IMR-90 (cell line): ENCODE measurements at places on chromosomes 12 and 14. TPM values are rescaled to one million over a fixed set of nuclear protein-coding genes. Genes with fewer than 3 reads are reported as not detected.

CCDC91 gene
- polyA plus RNA-seq: 8.1 and 8.6 TPM in 2 replicates

DNA sequence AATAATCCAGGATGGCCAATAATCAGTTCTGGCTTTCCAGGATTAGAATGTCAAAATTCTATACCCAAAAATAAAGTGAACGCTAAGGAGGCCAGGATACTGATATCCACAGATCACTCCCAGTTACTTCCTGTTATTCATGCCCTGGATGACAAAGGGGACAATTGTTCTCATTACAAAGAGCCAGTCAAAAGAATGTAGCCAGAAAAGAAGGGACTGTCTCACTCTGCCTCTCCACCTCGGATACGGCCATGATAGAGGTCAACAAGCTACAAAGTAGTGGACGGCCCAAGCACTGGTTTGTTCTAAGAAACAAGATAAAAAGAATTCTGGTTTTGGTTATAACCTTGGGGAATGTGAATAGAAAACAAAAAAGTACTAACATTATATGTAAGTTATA, 116.1 kb upstream of the ATF7IP start:
- no peak for DNase-seq

GRCh38 chr14:88554457-88555286, at the start of gene PTPN21:
Gene PTPN21 (minus strand): TSS chr14:88555007. CDS start chr14:88550417, 4,590 bp downstream.
- DNase-seq: peak; percentile 64

FERMT2 gene
- polyA plus RNA-seq: 122 and 131 TPM in 2 replicates

TMEM52B gene
- polyA plus RNA-seq: 2.4 and 3.6 TPM in 2 replicates

DNA sequence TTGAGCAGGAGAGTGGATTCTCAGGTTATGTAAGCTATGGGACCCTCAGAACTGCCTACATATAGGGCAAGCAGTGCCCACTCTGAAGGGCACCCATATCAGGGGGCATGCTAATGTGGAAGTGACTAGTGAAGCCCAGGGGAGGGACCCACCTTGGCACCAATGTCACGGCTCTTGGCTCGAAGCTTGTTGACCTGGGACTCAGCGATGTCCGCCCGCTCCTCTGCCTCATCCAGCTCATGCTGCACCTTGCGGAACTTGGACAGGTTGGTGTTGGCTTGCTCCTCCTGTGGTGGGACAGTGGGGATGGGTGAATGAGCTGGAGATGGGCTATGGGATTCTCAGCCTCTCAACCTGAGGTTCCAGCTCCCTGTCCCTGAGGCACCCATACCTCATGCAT, 5.4 kb downstream of the CMTM5 start:
- no peak for DNase-seq

- no peak for DNase-seq
Measured at GRCh38 chr12:4908684-4909409, 858 bp upstream of the KCNA1 start.

ANO2 gene
- 0.22 TPM in 1 of 2 replicates, not detected in the other for polyA plus RNA-seq

- no peak for DNase-seq
Measured at GRCh38 chr14:99187858-99188257, 84.1 kb downstream of the BCL11B start.

TAS2R7 gene
- not detected in 2 replicates for polyA plus RNA-seq

DNA sequence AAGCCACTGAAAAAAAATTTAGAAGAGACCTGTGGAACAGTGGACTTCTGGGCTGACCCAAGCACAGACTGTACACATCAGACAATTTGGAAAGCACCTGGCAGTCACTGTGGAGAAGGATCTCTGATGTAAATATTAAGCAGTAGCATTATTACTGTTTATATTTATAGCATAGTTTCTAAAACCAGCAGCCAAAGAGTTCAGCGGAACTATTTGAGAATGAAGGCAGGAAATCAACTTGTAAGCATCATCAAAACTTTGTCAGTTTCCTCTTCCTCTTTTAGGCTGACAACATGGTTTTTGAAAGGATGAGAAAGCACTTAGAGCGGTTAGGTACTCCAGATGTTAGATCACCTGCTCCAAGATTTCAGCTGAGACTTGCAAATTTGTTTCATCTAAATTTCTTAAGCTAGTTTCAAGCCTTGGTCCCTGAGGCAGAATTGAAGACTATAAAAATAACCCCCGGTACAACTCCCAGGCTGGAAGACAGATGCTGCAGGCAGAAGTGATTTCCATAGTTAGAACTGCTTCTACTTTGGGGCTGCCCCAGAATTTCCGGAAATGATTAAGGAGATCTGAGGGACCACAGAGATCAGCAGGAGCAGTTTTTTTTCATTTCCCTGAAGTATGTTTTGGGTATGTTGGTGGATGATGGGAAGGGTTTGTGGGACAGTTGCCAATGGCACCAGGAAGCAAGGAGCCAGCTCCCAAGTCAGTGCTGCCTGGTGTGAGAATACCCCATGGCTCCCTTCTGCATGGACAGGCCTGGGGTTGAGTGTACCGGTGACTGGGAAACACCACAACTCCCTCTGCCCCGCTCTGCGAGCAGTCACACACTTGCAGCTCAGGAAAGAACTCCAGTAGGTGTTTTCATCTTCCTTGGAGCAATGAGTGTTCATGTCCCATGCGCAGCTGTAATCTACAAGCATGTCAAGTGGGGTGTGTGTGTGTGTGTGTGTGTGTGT, 354.5 kb downstream of the NUAK1 start:
- DNase-seq: no peak

GZMH gene
- polyA plus RNA-seq: not detected in 2 replicates

GRCh38 chr12:107145397-107145796, 52.0 kb upstream of the CRY1 start:
- peak; percentile 16 for DNase-seq

- DNase-seq: no peak
Measured at GRCh38 chr12:113340061-113340460, 5.2 kb upstream of the SLC8B1 start.

HSP90B1 gene
- polyA plus RNA-seq: 686 and 765 TPM in 2 replicates

DNA sequence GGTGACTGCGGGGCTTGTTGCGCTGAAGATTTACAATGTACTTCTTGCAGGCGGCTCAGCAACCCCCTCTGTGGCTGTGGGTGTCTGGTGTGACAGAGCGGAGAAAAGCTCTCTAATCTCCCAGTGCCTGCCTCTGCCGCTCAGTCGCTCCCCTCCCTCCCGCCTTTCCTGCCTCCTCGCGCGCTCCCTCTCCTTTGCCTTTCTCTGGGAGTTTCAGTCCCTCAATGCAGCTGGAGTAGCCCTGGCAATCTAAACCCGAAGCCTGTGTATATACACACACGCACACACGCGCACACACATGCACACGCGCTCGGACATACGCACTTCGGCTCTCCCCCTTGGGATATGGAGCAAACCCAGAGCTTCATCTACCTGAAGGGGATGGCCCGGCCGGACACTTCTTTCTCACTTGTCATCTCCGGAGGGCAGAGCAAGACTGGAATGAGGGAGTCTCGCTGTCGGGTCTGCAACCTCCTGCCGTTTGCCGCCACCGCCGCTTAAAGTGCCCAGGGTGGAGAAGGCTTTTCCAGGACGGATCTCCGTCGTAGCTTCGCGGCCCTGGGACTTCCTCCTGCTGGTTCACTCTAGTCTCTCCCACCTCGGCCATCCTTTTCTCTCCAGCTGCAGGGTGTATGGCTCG, 599 bp upstream of the TRHDE start:
- DNase-seq: peak; percentile 63

ATL1 gene
- polyA plus RNA-seq: 5.3 and 6.0 TPM in 2 replicates

PTPN21 gene
- polyA plus RNA-seq: 10.1 and 10.7 TPM in 2 replicates

CCER1 gene
- polyA plus RNA-seq: not detected in 2 replicates

DBX2 gene
- not detected in 2 replicates for polyA plus RNA-seq
